Cerebellar nuclear complex (tissue), 1 donor: ENCODE measurements at places on chromosomes 12 and 14.

- no peak for DNase-seq
Measured at GRCh38 chr12:80513211-80513610, 69.2 kb downstream of the PTPRQ start.

GRCh38 chr12:65830305-65830704 is 6.0 kb downstream of the HMGA2 start:
- no peak for DNase-seq

DNA sequence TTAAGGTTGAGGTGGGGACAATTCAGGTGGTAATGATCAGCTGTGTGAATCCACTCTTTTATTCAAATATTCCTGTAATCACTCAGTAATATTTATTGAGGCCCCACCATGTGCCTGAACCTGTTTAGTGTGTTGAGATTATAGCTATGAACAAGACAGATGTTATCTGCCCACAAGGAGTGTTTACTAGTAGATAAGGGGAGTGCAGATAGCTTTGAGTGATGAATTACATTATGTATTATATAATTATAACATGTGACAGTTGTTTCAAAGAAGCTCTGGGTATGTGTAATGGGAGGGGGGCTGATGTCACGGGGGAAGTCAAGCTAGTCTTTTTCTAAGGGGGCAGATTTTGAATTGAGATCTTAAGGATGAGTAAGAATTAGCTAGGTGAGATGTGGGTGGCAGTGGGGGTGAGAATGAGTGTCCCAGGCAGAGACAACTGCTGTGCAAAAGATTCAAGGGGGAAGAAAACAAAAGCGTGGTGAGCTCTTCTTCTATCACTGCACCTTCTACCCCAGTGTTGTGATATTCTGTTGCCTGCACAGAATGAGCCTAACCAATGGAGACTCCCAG is 21.3 kb upstream of the SRRM4 start:
- no peak for DNase-seq

DNA sequence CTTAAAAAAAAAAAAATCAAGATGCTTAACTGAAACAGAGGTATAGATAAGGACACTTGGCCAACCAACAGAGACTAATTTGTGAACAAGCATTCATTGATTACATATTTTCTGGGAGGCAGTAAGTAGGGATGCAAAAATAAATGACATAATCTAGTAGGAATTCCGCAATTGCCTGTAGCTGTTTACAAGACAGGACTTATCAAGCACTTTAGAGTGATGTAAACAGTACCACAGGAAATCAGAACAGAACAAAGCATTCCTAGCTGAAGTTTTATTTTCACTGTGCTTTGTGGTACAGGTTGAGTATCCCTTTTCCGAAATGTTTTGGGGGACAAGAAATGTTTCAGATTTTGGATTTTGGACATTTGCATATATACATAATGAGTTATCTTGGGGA is 68.2 kb upstream of the FGD4 start:
- no peak for DNase-seq

DNA sequence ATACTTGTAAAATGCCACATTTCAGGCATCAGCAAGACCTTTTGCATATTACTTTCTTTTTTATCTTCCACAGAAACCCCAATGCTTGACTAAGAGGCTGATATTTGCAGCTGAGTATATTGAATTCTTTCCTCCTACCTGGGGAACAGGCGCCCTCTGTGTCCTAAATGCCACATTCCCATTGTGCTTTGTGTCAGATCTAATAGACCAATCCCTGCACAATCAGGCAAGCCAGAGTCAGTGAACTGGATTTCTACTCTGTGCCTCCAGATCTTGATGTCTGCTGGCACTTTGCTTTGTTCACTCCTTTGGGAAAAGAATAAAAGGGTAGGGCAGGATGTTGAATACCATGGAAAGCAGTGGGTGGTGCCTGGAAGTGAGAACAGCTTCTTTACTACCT is 22.4 kb upstream of the TAS2R42 start:
- no peak for DNase-seq

DNA sequence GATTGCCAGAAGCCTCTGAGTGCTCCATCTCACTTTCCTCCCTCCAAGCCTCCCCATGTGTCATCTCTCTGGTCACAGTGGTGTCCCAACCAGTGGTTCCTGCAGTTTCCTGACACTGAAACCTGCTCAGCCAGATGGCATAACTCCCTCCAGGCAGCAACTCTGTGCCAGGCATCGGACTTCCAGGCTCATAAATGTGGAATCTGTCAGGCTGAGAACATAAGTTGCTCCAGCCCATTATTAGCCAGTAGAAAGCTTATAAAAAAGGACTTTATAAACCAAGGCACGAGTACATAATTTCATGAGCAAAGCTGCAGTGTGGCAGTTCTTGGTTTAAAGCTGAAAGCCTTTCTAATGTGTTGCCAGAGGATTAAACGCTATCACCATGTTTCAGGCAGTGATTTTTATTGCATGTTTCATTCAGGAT is 194.3 kb downstream of the DACT1 start:
- DNase-seq: peak; percentile 58

DNA sequence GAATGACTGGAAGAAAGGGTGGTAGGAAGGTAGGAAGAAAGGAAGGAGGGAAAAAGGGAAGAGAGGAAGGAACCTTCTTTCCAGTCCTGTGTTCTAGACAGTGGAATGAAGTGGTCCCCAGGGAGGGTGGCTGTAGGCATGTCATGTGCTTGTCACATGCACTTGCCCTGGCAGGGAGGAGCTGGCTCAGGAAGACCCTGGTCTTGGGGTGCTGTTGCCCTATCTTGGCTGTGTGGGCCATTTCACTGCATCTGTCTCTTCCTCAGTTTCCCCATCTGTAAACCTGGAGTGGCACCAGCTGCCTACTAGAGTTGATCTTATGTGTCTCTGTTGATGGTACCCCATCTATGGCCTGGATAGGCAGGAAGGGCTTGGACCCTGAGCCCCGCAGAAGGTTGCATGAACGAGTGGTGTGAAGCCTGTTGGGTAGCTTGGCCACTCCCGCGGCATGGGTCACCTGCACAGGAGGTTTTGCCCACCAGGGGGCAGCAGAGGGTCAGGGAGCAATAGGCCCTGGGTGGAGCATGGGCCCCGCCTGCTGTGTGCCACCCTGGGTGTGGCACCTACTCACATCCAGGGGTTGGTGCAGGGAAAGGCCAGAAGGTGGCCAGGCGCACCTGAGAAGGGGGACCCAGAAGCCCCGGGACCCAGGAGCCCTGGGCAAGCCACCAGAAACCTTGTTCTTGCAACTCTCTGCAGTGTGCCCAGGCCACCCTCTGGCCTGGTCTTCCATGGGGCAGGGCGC is 25.1 kb downstream of the MEG3 start:
- DNase-seq: no peak

GRCh38 chr12:10082117-10082874 is 16.5 kb downstream of the CLEC1A start:
- DNase-seq: no peak

DNA sequence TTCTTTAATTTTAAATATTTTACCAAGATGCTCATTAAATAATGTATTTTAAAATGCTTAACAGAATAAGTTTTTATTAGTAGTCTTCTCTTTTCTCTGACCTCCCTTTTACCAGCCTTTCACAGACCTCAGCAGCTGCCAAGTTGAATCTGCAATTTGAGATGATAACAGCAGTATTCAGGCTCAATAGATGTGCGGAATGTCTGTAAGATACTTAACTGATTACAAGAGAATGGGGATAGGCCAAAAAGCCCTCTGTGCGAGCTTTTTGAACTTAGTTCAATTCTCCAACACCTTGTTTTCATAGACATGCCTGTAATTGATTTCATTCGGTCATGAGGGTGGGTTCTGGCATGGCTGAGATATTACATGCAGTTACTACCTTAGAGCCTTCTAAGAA is 277.2 kb downstream of the TMTC2 start:
- no peak for DNase-seq

- DNase-seq: no peak
Measured at GRCh38 chr14:90296641-90297040, 35.1 kb downstream of the NRDE2 start.

- DNase-seq: no peak
Measured at GRCh38 chr14:90355540-90356518, 24.1 kb upstream of the NRDE2 start.

GRCh38 chr12:66453844-66454243 is 151.6 kb downstream of the HELB start:
- DNase-seq: no peak

GRCh38 chr12:9872742-9873141 is 3.6 kb upstream of the CLEC2B start:
- DNase-seq: no peak

GRCh38 chr12:98701166-98701565 is 56.1 kb downstream of the APAF1 start:
- DNase-seq: no peak

DNA sequence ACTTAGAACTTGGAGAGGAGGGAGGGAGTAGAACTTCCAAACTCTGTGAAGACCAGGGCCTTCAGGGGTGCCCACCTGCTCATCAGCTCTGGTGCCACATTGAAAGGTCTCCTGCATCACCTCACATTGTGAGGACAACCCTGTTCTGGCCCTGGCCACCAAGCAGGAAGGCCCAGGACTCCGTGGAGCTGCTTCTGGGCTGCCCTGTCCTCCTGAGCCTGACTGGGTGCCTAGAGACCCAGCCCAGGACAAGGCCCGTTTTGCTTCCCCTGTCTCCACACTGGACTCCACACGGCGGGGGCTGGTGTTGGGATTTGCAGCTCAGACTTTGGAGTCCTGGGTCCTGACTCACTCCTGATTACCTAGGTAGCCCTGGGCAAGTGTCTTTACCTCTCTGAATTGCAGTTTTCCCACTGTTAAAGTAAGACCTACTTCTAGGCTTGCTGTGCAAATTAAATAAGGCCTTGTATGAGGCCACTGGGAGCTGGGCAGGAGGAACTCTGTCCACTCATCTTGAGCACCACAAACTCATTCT is 12.5 kb upstream of the KRT82 start:
- DNase-seq: no peak

DNA sequence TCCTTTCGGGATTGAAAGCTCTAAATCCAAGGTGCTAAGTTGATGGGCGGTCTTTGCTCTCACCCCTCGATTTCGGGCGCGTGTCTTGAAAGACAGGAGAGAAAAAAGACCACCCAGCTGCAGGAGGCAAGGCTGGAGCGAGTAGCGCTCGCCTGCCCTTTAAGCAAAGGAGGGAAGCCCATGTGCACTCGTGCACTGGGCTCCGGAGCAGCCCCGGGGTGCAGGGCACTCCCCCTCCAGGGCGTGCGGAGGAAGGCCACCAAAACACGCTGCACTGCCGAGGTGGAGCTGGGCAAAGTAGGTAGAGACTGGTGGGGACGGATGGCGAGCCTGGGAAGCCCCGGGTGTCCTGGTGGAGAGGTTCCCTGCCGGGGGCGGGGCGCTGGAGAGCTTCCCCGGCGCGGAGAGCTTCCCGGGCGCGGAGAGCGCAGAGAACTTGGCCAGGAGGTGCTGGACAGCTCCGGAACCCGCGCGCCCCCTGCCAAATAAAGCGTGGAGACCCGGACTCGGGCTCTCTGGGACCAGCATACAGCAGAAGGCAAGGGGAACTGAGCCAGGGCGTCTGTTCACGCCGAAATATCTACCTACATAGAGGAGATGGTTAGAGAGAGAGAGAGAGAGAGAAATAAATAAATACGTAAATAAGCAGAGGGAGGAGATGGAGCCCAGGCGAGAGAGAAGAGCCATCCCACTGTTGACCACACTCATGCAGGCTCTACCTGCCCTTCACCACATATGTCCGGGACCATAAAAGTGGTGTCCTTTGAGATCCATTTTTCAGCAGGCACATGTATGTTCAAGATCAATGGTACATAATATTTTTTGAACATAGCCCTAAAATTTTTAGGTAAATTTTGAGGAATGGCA is 662 bp upstream of the NELL2 start:
- DNase-seq: no peak

- DNase-seq: no peak
Measured at GRCh38 chr12:124388679-124389137, 93.8 kb downstream of the RFLNA start.

GRCh38 chr14:49849213-49849847 is 3.3 kb downstream of the NEMF start:
- no peak for DNase-seq

- no peak for DNase-seq
Measured at GRCh38 chr14:89065879-89066278, 241.4 kb downstream of the TTC8 start.

- no peak for DNase-seq
Measured at GRCh38 chr14:52073251-52073650, 4.4 kb upstream of the NID2 start.

GRCh38 chr12:88308825-88309224 is 166.7 kb downstream of the TMTC3 start:
- DNase-seq: no peak

DNA sequence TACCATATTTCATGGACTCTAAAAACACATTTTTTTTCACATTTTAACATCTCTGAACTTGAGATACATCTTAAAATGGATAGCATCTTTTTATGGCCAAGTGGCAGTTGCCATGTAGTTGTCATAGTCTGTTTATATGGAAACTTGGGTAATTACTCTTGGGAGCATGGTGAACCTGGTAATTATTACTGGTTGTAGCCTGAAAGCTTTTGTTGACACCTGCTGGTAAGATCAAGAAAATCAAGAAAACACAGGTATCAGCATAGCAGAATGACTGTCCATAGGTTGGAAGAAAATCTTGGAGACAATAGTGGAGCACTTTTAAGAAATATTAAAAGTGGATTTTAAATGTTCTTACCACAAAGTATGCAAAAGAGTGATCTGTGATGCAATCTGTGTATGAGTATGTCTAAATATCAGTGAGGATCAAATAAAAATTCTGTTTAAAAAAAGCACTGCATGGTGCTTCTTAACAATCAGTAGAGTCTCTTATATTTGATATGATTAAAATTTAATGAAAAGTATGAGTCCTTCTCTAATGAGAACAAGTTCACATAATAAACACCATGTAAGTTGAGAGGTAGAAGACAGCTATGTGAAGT is 44.2 kb downstream of the TTC8 start:
- no peak for DNase-seq

DNA sequence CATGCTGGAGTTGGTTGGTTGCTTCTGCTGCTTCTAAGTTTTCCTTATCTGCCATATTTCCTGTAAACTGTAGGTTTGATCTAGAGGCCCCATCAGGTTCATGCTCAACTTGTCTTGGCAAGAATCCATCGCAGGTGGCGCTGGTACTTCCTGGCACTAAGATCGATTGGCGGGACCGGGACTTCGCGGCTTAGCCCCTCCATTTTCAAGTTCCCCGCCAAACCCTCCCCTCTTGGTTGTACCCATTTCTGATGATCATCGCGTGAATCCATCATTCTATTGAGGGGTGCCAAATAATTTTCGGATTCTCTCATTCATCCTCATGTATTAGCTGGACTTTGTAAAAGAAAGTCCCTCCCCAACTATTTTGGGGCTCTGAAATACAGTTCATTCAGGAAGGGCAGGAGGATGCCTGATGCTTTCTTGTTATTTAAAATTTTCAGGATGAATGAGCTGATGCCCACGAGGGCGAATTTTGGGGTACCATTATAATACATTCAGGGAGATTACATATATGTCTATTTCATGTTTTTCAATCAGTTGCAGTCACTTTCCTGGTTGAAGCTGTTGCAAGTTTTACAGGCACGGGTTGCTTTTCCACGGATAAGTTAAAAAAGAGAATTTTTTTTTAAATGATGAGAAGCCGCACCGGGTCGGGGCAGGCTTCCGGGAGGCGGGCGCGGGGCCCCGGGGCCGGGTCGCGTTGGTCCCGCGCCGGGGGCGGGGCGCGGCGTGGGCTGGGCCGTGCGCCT is 395 bp upstream of the BRI3BP start:
- no peak for DNase-seq
